ENCODE measurements at places on chromosomes 11 and 22.

GRCh38 chr11:131664816-131665215 lies 294.4 kb downstream of the NTM start:
- no peak for DNase-seq

- DNase-seq, result no peak
Observed at GRCh38 chr11:133326849-133327248, 205.5 kb downstream of the OPCML start.

DNA sequence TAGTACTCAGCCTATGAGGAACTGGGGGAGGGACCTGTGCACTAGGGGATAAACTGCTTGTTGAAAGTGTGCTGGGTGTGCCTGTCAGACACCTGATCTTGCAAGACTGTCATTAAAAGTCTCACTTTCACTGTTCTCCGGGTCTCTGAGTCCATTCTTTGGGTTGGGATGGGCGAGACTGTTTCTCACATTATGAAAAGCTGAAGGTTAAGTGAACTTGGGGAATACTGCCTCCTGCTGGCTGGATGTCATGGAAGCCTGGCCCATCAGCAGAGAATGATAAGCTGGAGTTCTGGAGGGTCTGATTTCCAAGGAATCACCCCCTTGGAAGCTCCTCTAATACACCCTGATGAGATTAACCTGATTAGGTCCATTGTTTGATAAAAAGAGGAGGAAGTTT lies 9.0 kb upstream of the VPREB1 start:
- DNase-seq, result peak; percentile 38

GRCh38 chr11:45844822-45845578 lies 2.3 kb upstream of the CRY2 start:
- no peak for DNase-seq

GRCh38 chr11:36266767-36267166 lies 22.5 kb downstream of the COMMD9 start:
- DNase-seq, result no peak

DNA sequence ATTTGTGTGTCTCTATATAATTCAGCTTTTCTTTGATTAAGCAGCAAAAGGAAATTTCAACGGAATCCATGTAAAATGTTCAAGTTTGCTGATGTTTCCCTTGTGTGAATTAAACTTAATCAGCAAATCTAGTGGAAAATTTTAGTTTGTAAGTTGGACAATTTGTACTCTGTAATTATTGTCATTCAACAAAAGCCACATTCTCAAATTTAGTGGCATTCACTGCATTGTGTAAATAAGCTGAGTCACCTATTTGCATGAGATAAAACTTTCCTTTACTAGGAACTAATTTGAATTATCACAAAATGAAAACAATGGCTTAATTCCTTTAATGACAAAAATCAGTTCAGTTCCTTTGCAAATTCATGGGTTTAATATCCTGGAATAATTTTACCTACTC lies 784.2 kb upstream of the CCDC179 start:
- no peak for DNase-seq

DNA sequence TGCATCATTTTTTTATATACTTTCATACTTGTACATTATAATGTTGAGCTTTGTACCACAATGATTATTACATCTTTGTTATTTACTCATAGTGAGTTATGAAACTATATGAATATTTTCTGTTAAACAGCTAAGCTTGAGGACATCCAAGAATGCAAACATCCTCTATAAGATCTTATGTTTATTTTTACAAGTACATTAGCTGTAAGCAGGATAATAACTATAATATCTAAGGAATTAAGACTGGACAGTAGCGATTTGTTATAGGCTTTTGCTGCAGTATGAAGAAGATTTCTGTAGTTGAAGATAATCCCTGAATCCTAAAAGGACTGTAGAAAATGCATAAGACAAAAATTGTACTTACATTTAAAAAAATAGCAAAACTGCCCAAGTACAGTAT lies 176.0 kb downstream of the METTL15 start:
- DNase-seq, result no peak

DNA sequence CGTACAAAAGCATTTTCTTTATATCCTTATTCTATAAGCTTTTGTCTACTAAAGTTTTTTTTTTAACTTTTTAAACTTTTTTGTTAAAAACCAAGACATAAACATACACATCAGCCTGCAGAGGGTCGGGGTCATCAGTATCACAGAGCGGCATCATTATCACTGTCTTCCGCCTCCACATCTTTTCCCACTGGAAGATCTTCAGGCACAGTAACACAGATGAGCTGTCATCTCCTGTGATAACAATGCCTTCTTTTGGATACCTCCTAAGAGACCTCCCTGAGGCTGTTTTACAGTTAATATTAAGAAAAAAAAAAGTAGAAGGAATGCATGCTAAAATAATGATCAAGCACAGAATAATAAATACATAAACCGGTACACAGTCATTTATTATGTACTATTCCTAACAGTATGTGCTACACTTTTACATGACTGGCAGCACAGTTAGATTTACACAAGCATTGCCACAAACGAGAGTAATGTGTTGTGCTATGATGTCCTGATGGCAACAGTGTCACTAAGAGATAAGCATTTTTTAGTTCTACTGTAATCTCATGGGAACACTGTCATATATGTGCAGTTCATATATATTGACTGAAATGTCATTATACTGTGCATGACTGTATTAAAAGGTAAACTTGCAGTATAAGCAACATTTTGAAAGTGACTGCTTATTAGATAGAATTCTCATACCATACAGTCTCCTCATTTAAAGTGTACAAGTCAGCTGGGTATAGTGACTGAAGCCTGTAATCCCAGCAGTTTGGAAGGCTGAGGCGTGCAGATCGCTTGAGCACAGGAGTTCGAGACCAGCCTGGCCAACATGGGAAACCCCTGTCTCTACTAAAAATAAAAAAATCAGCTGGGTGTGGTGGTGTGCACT lies 58.6 kb downstream of the KDM2A start:
- no peak for DNase-seq

- DNase-seq, result no peak
Observed at GRCh38 chr22:45726081-45726480, 54.4 kb downstream of the ATXN10 start.

GRCh38 chr11:93654226-93654625 lies 7.3 kb upstream of the CEP295 start:
- DNase-seq, result no peak

- no peak for DNase-seq
Observed at GRCh38 chr22:46065691-46066454, 84.5 kb upstream of the PPARA start.

GRCh38 chr11:35337136-35337913 lies 82.0 kb downstream of the SLC1A2 start:
- no peak for DNase-seq

DNA sequence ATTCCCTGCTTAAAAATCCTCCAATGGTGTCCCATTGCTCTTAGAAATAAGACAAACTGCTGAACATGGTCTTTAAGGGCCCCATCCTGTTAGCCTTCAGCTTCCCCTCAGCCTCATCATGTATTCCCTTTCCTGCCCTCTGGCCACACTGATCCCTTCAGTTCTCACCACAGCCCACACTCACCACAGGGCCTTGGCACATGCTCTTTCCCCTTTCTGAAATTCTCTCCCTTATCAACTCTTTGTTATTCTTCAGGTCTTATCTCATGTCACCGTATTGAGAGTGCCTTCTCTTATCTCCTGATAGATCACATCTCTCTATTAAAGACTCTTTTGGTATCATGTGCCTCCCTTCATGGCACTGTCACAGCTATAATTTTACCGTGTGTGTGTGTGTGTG lies 167.8 kb upstream of the MPPED2 start:
- no peak for DNase-seq

- no peak for DNase-seq
Observed at GRCh38 chr11:44904261-44905020, 46.2 kb downstream of the TP53I11 start.

- no peak for DNase-seq
Observed at GRCh38 chr11:127074151-127074761, 73.7 kb upstream of the KIRREL3 start.

- DNase-seq, result no peak
Observed at GRCh38 chr11:128933481-128934178, 9.0 kb downstream of the TP53AIP1 start.

GRCh38 chr11:80719292-80719646 lies 1278.4 kb upstream of the TENM4 start:
- DNase-seq, result no peak

GRCh38 chr11:108914981-108915380 lies 250.1 kb downstream of the DDX10 start:
- DNase-seq, result no peak

- peak; percentile 79 for DNase-seq
Observed at GRCh38 chr22:30390974-30391691, 3.9 kb upstream of the RNF215 start.

GRCh38 chr11:33668468-33668825 lies 32.2 kb downstream of the C11orf91 start:
- DNase-seq, result no peak

DNA sequence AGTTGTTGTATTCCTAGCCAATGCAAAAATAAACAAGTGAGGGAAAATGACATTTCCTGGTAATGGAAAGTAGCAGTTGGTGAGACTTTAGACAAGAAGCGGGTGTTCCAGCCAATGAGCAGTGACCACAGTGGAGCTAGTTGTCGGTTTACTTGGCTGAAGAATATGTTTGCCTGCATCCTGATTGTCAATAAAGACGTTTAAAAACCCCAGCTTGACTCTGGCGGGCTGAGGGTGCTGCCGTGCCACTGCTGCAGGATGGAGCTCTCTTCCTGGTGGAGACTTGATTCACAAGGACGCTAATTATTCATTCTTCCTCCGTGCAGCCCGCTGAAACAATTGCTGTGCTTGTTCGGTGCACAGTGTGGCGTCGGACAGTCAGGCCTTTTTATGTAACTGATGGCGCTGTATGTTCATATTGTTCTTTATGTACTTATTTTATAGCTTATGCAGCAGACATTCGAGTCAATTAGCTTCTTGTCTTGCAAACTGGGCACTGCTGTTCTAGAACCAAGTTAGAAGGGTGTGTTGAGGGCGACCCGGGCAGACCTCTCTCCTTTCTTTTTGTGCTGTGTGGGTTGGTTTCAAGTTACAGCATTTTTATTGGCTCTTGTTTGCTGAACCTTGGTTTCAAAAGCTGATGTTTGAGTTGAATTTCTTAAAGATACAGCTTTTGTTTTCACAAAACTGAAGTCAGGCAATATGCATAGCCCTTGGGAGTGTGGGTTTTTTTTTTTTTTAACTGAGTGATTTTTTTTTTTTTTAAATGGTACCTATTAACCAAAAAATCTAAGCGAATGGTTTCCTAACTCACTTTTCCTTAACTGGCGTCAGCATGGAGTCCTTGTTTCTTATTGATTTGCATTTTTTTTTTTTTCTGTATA lies 153.9 kb downstream of the TEAD1 start:
- DNase-seq, result no peak

GRCh38 chr11:128513915-128514681 lies 73.3 kb downstream of the ETS1 start:
- DNase-seq, result no peak

- no peak for DNase-seq
Observed at GRCh38 chr22:31192513-31192912, 19.6 kb upstream of the LIMK2 start.

DNA sequence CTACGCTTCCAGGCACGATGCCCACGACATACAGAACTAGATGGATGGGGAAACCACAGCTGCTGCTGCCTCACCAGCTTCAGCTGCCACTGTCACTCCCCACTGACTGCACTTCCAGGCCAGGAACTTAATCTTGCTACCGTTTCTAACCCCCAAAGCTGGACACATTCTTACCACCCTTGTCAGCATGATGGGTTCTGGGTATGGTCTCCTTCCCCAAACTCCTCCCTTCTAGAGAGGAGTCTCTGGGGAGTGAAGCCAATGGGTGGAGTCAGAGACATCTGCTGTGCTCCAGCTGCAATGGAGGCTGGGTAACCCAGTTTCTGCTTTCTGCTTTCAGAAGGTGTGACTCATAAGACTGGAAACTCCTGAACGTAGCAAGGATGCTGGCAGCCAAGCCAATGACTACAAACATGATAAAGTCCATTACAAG lies 87.0 kb upstream of the THY1 start:
- DNase-seq, result no peak

DNA sequence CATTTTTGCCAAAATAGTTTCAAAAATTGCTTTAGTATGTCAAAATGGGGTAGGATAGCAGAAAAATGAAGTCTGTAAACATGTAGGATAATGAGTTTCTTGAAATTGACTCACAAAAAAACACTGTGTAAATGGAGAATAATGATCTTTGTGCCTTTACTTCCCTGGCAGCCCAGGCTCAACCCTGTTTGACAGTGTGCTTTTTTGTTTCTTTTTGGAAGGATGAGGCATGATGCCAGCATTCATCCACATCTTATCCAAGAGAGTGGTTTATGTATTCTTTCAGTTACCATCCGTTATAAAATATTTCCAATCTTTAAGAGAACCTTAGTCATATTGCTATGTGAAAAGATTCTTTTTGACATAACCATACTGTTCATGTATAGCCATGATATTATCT lies 70.6 kb downstream of the ARHGAP42 start:
- no peak for DNase-seq

DNA sequence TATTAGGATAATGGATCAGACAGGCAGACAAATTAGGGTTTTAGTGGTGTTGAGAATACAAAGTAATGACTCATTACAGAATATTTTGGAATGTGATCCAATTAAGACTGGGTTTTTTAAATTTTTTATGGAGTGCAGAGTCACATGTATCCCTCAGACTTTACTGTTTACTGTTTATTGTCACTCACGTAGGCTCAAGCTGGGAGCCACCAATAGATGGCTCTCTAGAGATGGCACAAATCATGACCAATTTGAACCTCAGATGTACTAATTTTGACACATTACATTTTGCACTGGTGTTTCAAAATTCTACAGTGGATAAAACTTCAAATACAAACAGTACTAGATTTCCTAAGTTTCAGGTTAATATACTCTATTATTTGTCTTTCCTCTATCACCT lies 53.6 kb upstream of the ANO3 start:
- DNase-seq, result no peak

DNA sequence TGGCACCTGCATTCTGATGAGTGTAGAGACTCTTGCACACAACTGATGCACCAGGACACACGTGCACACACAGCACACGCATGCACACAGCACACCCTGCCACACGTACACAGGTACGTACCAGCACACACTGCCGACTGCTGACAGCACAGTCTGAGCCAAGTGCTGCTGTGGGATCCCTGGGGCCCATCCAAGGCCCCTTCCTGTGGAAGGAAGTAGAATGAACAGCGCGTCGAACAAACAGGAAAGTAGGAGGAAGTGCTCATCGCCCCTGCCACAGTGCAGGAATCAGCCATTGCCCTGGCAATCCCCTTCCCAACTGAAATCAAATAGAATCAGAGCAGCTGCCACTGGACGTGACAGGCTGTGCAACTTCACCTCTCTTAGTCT lies 57.9 kb downstream of the CD82 start:
- no peak for DNase-seq

- DNase-seq, result no peak
Observed at GRCh38 chr11:103683576-103683975, 352.9 kb upstream of the DDI1 start.

- DNase-seq, result no peak
Observed at GRCh38 chr11:6542727-6543126, 45.6 kb downstream of the DNHD1 start.

GRCh38 chr22:19940536-19941364 lies 822 bp upstream of the COMT start:
- DNase-seq, result no peak

GRCh38 chr11:96215826-96216225 lies 127.2 kb downstream of the MAML2 start:
- DNase-seq, result no peak

Measured in activated CD4-positive, alpha-beta T cell treated with anti-CD3 and anti-CD28 coated beads for 4 hours (primary cell).